AG10803 (cell line): ENCODE measurements at places on chromosomes 2 and 18.

DNA sequence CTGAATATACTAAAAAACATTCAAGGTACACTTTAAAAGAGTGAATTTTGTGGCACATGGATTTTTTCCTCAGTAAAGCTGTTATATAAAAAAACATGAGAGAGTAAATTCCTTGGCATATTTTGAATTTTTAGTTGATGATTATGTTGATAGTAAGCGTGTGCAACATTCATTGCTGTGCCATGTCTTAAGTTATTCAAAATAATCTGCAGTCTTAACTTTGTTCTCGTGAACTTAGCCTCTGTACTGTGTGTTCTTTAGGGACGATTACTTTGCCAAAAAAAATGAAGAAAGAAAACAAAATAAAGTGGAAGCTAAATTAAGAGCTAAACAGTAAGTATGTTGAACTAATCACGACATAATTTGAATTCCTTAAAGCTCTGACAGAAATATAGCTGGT, 9.6 kb downstream of the SSB start:
- peak; percentile 72 for DNase-seq

GRCh38 chr2:174153757-174154680, 94.3 kb downstream of the OLA1 start:
- peak; percentile 69 for DNase-seq

GRCh38 chr2:210663631-210664089, 107.3 kb downstream of the CPS1 start:
- DNase-seq = peak; percentile 28

DNA sequence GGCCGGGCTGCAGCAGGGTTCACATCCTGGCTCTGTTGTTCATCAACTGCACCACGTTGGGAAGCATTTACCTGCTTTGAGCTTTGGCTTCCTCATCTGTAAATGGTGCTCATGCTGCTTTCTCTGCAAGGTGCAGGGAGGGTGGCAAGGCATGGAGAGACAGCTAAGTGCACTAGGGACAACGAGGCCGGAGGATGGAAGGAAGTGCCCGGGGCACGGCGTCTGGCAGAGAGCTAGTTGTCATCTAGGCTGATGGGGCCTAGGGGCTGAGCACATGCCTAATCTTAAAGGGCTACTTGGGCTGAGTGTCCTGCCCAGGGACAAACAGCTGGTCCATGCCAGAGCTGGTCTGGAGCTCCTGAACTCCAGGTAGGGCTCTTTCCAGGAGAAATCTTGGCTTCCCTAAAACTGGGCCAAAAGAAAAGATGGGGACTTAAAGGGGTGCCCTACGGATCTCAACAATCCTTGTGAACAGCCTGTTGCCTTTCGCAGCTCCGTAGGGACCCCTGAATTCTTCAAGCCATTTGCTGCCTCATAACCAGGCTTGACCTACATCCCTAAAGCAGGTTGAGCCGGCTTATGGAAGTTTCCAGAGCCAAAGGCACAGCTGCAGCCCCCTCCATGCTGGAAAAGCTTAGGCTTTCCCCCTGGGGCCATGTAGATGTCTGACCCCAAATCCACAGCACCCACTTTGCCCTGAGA, 130.8 kb downstream of the SMAD7 start:
- DNase-seq = no peak

DNA sequence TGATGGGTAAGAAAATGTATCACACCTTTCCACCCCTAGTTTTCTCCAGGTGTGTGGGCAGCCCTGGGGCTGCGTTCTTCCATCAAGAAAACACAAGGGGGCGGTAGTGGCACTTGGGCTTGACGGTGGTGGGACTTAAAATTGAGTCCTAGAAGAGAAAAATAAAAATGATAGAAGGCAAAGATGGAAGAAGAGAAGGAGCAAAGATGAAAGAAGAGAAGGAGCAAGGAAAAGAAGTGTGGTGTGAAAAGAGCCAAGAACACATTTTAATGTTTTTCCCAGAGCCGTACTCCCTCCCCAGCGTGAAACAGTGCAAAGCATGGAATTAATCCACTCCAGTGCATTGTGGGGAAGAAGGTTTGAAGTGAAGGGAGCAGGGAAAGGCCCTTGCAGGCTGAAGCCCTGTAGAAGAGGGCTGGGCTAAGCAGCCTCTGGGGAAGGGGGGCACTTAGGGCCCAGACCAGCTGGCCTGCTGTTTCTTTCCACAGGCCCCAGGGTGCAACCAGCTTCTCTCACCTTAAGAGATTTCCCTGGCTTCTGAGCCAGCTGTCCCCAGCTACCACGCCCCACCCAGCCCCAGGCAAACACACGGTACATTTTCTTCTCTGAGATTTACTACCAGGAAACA, 256.8 kb downstream of the RNF152 start:
- peak; percentile 52 for DNase-seq

DNA sequence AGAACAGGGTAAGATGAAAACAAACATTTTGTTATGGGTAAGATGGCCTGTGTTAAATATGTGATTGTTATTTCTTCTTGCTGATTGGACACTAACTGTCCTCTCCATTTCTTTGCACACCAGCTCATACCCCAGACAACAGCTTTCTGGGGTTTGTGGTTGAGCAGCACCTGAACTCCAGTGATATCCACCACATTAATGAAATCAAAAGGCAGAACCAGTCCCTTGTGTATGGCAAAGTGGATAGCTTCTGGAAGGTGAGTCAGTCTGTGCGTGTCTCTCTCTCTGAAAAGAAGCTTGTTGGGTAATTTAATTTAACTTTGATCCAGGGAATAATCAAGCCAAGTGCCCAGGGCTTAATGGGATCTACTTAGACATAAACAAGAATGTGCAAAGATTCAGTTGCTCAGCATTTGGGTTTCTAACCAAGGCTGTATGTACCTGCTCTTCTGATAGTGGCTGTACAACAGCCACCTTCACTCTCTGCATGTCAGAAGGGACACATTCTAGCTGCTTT, 108.3 kb downstream of the MGAT5 start:
- DNase-seq = no peak

- peak; percentile 31 for DNase-seq
Measured at GRCh38 chr2:62136956-62137830, 58.7 kb upstream of the B3GNT2 start.

- DNase-seq = no peak
Measured at GRCh38 chr2:218128781-218129457, 3.1 kb downstream of the CXCR2 start.

DNA sequence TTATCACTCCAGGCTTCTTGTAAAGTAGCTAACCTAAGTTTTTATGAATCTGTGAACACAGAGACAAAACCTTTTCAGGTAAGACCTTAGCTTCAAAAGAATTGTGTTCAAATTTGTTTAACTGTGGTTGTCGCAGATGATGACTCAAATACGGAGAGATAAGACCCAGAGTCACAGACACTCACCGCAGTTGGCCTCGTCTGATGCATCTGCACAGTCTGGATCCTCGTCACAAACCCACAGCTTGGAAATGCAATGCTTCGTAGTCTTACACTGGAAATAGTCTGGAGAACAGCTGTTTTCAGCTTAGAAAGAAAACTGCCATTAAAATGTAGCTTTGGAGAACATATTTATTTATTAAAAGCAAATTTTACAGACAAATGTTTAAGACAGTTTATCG, 1662.1 kb upstream of the NXPH2 start:
- DNase-seq = no peak
